ENCODE measurements at places on chromosomes 5 and 9. TPM values are rescaled to one million over a fixed set of nuclear protein-coding genes. Genes with fewer than 3 reads are reported as not detected.

The SPINK1 gene
- not detected for total RNA-seq

The ESM1 gene
- total RNA-seq = 463 TPM

The SPATA6L gene
- 0.94 TPM for total RNA-seq

The PHF24 gene
- total RNA-seq = not detected

The GADD45G gene
- total RNA-seq = 0.33 TPM

The PCDHGC5 gene
- total RNA-seq = 0.20 TPM

The IFNK gene
- total RNA-seq = not detected

The PLK2 gene
- 247 TPM for total RNA-seq

The TMEM252 gene
- total RNA-seq = not detected

The FBXO38 gene
- 33.5 TPM for total RNA-seq

The TRIM23 gene
- 5.3 TPM for total RNA-seq

The DIRAS2 gene
- total RNA-seq = not detected

The OBP2B gene
- total RNA-seq = not detected

The EGR1 gene
- total RNA-seq = 3.3 TPM

The NIPSNAP3A gene
- 78.9 TPM for total RNA-seq

The WNT8A gene
- total RNA-seq = not detected
